ENCODE measurements at places on chromosomes 2 and 18.

GRCh38 chr2:102418421-102418961 lies 4.5 kb upstream of the IL18RAP start:
- DNase-seq: peak; percentile 87

DNA sequence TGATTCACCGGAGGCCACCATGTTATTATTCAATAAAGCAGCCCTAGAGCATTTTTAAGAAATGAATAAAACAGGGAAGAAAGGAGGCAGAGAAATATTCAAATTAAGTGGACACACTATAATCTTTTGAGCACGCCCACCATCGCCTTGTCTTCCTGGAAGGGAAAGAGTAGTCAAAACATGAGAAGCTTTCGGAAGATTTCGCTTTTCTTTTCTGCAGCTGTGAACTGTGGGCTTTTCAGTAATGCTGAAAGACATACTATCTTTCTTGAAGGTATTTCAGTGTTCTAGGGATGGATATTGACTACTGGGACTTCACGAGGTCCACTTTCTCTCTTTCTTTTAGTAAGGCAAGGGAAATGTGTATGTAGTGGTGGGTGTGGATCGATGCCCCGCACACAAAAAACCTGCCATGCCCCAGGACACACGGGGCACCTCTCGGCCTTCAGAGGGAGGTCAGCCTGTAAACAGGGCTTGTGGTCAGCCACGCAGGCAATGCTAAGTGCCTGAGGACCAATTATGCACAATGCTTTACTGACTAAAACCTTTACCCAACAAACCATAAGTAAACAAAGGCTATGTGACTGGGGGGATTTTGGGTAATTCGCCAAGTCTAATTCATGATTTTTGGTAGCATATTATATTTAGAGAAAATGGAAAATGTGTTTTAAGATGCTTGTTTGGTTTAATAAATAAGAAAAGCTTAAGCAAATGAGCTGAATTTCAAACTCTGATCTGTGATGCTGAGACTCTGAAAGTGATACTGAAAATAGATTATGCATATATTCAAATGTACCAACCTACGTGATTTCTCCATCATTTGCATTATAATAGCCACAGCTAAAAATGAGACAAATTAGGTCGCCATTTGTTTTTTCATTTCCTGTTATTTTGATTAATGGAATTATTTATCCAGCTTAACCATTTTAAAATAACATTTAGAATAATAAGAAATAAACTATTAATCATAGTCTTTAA lies 130.5 kb downstream of the ZNF516 start:
- DNase-seq: no peak

DNA sequence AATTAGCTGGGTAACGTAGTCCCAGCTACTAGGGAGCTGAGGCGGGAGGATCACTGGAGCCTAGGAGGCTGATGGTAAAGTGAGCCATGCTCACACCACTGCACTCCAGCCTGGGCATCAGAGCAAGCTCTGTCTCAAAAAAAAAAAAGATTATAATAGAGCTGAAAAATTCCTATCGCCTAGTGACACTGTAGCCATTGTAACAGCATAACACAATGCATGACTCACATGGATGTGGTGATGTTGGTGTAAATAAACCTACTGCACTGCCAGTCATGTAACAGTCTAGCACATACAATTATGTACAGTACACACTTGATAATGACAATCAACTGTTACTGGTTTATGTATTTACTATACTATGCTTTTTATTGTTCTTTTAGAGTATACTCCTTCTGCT lies 39.6 kb downstream of the MGAT4A start:
- peak; percentile 14 for DNase-seq

DNA sequence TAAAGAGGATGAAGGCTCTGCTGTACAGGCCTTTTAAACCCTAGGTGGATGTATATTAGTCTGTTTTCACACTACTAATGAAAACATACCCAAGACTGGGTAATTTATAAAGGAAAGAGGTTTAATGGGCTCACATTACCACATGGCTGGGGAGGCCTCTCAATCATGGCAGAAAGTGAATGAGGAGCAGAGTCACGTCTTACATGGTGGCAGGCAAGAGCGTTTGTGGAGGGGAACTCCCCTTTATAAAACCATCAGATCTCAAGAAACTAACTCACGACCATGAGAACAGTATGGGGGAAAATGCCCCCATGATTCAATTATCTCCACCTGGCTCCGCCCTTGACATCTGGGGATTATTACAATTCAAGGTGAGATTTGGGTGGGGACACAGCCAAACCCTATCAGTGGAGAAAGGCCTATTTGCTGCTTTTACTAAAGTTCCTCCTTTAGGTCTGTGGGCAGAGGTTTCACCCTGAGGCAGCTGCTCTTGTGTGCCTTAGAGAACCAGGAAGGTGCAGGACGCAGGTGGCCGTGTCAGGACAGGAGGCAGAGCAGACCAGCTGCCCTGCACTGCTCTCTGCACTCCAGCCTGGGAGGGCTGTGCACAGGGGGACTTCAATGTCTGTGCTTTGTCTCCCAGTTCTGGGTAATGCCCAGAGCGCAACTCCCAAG lies 178.8 kb upstream of the HDAC4 start:
- no peak for DNase-seq

DNA sequence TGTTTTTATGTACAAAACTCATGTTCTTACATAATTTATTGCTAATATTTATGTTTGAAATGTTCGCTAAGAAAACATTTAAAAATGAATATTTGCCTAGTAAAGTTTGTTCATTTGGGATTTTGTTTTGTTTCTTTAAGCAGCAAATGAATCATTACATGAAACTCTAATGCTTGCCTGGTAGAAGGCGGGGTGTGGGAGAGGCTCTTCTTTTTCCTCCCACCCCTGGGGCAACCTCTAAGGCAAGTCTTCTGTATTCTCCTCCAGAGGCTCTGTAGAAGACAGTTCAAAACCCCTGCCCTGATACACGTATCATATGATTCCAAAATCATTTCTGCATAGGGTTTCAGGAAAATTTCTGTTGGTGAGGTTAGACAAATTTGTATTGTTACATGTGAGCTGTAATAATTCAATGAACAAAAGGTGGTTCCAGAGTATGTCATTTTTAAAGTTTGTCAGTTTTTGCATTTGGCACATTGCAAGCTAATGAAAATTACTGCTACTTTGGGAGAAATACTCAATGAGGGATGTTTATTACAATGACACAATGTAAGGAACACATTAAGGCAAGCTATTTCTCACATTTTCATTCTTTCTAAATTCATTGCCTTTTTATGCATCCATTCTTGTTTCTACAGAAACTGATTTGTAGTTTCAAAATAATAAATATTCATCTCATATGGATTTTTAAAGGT lies 302.3 kb upstream of the UBE2E3 start:
- DNase-seq: no peak

- no peak for DNase-seq
These were observed 419.3 kb upstream of the ACVR2A start for GRCh38 chr2:147425437-147426029.

DNA sequence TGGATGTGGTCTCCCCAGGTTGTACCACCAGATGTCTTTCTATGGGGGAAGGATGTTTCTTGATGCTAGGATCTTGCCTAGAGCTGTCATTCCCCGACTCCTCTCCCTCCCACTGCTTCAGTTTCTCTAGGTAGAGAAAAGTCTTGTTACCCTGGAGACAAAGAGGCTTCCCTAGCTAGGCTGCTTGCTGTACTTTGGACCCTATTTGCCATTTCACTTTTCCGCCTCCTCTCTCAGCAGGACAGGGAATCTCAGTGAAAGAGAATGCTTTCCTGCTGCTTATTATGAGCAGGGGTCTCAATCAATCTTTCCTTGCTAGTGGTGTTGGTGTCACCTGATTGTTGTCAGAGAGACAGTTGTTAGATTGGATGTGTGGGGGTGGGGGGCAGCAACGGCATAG lies 818.8 kb upstream of the GYPC start:
- DNase-seq: no peak

GRCh38 chr2:148306027-148306426 lies 285.1 kb downstream of the MBD5 start:
- no peak for DNase-seq

- DNase-seq: no peak
These were observed 197.5 kb upstream of the NRP2 start for GRCh38 chr2:205484764-205485163.

DNA sequence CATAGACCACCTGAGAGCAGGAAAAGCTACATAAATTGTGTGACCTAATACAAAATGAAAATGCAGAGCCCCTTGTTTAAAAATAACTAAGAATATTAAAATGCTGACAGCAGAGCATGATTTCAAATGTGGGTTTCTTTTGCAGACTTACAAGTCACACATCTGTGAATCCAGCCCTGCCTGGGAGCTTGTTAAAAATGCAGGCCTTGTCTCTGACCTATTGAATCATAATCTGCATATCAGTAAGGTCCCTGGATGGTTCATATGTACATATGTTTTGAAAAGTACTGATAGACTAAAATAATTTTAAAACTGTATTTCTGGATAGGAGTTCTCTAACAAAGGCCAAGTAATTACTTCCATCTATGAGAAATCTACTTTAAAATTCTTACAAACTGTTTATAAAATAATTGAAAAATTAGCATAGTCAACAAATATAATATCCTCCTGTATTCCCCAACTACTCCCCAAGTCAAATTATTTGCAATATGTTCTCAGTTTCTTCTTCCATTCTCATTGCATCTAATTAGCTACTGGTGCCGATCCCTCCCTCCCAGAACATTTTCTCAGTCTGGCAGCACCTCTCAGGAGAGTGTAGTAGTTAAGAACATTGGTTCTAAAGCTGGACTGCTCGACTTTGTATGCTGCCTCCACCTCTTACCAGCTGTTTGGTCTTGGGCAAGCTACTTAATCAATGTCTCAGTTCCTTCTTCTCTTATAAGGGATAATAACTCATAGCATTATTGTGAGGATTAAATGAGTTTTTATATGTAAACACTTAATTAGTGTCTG lies 1040.4 kb upstream of the CDH2 start:
- DNase-seq: no peak

GRCh38 chr2:133452583-133452982 lies 115.7 kb downstream of the NCKAP5 start:
- no peak for DNase-seq

- no peak for DNase-seq
These were observed 35.0 kb upstream of the CYP27C1 start for GRCh38 chr2:127255146-127255545.

DNA sequence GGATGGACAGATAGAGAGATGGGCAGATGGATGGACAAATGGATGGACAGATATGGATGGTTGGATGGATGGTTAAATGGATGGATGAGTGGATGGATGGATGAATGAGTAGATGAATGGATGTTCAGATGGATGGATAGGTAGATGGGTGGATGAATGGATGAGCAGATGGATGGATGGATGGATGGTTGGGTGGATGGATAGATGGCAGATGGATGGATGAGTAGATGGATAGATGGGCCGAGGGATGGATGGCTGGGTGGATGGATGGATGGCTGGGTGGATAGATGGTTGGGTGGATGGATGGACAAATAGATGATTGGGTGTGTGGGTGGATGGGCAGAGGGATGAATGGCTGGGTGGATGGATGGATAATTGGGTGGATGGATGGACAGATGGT lies 98.9 kb upstream of the OTOS start:
- no peak for DNase-seq

GRCh38 chr2:156331572-156332283 lies 793 bp downstream of the NR4A2 start:
- DNase-seq: peak; percentile 91

Data from common myeloid progenitor, CD34-positive (primary cell).